NCI-H1092 treated with DMSO at 0.1 percent for 48 hours (cell line): ENCODE measurements at places on chromosomes 6 and 20.

DNA sequence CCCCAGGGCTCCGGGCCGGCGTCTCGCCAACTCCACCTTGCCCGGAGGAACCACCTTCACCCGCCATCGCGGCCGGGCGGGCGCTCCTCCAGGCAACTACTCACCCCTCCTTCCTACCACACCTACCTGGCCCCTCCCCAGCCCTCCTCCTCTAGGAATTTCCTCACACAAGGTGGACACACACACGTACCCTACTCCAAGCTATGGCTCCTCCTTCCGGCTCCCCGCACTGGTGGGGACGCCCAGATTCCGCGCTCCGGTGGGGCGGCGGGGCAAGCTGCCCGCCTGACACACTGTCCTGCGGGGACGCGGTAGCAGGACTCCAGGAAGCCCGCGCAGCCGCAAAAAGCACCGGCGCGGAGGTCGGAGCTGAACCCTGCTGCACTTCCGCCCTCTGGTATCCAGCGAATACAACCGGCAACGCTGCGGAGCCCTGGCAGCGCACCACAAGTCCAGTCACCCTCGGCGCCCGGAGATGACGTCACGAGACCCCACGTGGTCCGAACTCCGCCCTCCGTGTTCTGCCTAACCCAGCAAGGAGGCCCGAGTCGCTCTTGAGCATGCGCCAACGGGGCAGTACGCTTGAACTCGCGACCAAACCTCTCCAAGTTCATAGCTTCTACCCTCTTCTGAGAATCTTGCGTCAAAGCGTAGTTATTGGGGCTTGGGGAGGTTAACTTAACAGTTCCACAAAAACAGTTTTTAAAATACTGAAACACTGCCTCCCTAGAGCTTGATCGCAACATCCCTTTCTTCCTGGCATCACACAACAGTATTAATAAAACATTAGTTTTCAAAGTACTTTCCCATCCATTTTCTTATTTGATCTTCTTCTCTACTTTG is at the start of gene ATG5:
ATG5 (minus strand) TSS at position 425 of the 843 bp plus-strand sequence. CDS start 9,552 bp downstream, outside the sequence.
- DNase-seq, result peak; percentile 94

GRCh38 chr6:79421707-79422484 is 115.3 kb downstream of the LCA5 start:
- peak; percentile 83 for DNase-seq

GRCh38 chr6:157376706-157377230 is 4.2 kb upstream of the ZDHHC14 start:
- peak; percentile 77 for DNase-seq

DNA sequence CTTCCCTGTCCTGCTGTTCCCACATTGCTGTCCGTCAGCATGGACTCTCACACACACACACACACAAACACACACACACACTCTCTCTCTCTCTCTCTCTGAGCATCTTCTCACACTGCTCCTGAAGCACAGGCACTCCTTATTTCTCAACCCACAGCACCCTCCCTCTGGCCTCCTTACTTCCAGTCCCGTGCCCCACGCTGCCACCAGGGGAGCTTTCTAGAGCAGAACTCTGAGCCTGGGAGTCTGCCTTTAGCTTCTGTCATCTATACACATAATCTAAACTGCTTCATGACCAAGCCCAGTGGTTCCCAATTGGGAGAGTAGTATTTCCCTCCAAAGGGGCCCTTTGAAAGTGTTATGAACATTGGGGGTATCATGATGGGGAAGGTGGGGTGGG is 29.1 kb downstream of the HECA start:
- DNase-seq, result no peak

GRCh38 chr6:28922004-28922820 is 1.6 kb downstream of the TRIM27 start:
- no peak for DNase-seq
